Kidney capillary endothelial cell (primary cell): ENCODE measurements at places on chromosomes 2 and 18.

- DNase-seq: peak; percentile 27
Measured at GRCh38 chr2:43075811-43076585, 150.4 kb downstream of the ZFP36L2 start.

- DNase-seq: no peak
Measured at GRCh38 chr2:238739668-238740067, 108.2 kb upstream of the TWIST2 start.

DNA sequence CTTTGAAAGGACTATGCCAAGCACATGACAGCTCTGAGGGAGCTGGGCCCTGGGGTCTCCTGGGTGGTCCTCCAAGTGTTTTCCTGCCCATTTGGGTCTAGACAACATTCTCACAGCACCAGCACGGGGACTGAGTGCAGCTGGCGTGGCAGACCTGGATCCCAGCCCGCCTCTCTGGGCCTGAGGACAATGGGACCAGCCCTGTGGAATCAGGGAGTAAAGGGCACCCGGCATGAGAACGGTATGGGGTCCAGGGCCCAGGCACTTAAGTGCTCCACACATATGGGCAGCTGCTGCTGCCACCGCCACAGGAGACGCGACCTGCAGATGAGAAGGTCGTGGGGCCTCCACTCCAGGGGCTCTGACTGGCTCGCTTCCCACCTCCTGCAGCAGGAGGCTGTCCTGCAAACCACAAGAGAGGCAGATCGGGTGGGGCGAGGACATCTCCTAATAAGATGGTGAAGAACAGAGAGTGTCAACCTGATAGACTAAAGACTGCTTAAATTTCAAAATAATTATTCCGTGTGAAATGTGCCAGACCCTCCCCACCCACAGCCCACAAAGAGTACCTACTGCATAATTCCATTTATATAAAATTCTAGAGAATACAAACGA lies 46.3 kb downstream of the FAM178B start:
- no peak for DNase-seq

DNA sequence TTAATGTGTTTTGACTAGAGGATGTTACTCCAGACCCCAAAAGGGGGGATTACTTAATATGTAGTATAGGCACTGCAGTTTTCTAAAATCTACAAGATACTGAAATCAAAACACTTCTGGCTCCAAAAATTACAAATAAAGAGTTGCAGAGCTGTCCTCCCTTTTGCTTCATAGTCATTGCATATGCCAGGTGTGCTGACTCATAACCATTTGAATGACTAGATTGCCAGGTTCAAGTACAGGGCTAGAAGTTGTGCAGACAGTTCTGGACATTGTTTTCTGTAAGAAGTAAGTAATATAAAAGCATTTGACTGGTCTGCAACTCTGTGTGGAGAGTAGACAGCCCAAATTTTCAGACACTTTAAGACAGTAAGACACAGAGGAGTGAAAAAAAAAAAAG lies 6.7 kb downstream of the CWC22 start:
- no peak for DNase-seq

GRCh38 chr18:63346480-63347183 lies 20.4 kb downstream of the KDSR start:
- DNase-seq: no peak

GRCh38 chr2:19937004-19937403 lies 35.2 kb upstream of the TTC32 start:
- DNase-seq: no peak

DNA sequence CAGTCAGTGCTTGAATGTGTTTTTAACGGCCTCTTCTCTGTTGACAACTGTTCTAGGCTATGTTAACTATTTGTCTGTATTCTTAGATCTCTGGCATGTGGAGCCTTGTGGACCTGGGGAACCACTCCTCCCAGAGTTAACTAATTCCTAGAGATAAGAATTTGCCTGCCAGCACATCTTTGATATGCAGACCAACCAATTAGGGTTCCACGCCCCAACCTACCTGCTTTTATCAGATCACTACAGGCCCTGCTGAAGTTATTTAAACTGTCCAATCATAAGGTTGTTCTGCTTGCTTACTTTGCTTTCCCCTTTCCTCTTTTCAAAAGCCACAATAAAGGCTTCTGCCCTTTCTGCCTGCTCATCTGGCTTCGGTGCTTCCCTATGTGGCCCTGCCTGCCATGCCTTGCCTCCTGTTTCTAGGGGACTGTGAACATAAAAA lies 8.5 kb upstream of the CYBRD1 start:
- DNase-seq: no peak

DNA sequence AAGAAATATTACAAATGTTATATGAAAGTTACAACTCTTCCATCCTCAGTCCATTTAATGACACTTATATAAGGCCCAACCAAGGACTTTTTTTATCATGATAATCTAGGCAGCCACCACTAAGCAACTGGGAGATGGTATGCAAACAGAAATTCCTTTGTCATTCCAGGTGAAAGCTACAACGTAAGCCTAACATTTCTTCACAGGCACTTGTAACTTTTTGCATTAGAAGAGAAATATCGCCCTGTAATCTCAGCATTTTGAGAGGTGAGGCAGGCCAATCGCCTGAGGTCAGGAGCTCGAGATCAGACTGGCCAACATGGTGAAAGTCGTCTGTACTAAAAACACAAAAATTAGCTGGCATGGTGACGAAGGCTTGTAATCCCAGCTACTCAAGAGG lies 581.2 kb upstream of the SLC8A1 start:
- no peak for DNase-seq

- DNase-seq: no peak
Measured at GRCh38 chr2:70089220-70089982, 2.1 kb downstream of the PCBP1 start.

GRCh38 chr2:101524806-101525430 lies 50.0 kb upstream of the RFX8 start:
- no peak for DNase-seq

DNA sequence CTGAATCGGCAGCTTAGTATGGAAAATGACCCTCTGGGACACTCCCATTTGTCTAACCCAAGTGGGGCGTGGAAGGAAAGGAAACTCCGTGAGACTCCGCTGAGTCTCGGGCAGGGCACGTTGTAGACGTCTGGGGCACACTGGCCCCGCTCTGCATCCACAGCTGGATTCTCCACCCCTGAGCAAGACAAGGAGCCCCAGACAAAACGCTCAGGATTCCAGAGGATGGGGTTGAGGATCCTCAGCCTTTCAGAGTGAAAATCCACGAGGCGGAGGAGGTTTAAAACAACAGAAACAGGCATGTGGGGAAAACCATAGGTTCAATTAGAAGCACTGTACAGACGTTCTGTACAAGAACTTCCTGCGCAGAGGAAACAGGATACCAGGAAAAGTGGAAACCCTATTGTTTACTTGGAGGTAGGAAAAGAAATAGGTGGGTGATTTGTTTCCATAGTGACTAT lies 124.9 kb upstream of the ZNF236 start:
- DNase-seq: peak; percentile 79

DNA sequence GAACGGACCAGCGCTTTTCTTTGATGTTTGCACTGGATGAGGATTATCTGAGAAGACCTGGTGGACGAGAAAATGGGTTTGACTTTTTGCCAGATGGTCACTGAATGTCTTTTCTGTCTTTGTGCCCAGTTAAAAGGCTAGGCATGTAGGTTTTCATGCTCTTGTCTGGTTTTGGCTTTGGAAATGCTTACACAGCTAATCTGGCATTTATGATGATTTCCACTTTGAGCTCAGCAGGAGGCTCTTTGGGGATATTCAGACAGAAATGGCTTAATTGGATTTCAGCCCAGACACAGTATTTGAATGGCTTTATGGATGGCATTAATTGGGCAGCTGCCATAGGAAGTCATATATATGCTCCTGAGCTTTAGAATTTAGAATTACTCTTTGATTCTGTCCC lies 59.6 kb downstream of the NCK2 start:
- no peak for DNase-seq

GRCh38 chr2:231640641-231641111 lies 48.0 kb downstream of the TEX44 start:
- peak; percentile 69 for DNase-seq

DNA sequence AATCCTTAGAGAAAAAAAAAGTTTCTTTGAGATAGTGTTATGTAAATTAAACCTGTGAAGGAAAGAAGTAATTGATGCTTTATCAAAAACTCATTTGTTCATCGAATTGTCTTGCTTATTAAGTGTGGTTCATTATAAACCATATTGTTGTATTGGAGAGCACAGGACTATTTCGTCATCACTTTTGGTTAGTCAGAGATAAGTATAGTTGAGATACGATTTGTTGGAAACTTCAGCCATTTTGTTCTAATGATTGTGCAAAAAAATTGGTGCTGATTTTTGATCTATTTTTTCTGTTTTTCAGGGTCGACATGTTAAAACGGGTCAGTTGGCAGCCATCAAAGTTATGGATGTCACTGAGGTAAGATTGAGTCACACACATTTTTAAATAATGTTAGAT lies 92.9 kb downstream of the MAP4K4 start:
- DNase-seq: no peak

DNA sequence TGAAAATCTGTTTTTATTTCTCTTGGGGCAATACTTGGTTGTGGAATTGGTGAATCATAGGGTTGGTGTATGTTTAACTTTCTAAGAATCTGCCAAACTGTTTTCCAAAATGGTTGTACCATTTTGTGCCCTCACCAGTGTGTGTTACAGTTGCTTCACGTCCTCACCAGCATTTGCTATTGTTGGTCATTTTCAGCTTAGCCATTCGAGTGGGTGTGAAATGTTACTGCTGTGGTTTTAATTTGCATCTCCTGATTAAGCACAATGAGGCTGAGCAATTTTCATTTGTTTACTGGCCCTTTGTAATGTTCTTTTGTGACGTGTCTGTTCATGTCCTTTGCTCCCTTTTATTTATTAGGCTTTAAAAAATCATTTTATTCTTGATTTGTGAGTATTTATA lies 49.7 kb downstream of the FOSL2 start:
- no peak for DNase-seq

GRCh38 chr2:203185864-203186263 lies 53.0 kb upstream of the CYP20A1 start:
- no peak for DNase-seq

DNA sequence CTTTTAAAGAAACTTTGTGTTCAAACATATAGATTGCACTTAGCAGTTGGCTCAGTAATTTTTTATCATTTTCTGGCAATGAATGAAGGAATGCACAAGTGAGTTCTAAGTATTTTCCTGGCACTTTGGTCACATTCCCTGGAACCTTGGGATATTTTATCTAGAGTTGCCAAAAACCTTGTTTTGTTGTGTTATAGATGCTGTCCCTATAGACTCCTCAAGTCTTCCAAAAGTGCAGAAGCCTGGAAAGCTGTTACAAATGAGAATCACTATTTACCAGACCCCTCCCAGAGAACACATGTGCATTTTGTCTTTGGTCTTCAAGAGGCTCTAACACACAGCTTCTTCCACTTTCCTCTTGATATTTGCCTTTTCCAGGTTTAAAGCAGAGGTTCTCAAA lies 108.3 kb downstream of the RND3 start:
- no peak for DNase-seq

- peak; percentile 44 for DNase-seq
Measured at GRCh38 chr2:119826370-119826961, 66.7 kb downstream of the PTPN4 start.

GRCh38 chr18:2049986-2050385 lies 521.3 kb downstream of the METTL4 start:
- no peak for DNase-seq

- no peak for DNase-seq
Measured at GRCh38 chr2:51624995-51625394, 593.1 kb upstream of the NRXN1 start.

DNA sequence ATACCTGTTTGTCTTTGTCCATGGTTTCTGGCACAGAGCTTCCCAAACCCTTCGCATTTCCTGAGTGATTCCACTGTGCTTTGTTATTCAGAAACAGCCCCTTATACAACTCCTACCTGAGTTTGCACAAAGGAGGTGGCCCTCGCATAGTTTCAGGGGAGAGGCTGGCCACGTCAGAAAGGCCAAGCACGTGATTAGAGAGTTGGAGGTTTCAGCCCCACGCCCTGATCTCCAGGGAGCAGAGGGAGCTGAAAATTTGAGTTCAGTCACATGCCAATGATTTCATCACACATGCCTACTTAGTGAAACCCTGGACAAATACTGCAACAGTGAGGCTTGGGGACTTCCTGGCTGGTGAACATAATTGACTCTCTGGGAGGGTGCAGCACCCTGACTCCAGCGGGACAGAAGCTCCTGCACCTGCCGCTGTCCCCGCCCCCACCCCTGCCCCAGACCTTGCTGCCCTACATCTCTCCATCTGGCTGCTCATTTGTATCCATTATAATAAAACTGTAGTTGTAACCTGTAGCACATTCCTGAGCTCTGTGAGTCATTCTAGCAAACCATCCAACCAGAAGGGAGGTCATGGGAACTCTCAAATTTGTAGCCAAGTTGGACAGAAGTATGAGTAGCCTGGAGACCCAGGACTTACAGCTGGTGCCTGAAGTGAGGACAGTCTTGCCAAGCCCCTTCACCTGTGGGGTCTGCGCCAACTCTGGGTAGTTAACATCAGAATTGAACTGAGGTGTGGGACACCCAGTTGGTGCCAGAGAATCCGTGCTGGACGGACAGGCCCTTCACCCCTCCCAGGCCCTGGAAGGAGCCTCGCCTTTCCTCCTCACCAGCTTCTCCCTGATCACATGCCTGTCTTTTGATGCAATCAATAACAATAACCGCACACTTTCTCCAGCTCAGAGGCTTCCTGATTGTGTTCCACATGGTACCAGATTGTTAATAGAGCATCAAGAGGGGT lies 224.3 kb downstream of the ANAPC1 start:
- DNase-seq: no peak

- peak; percentile 30 for DNase-seq
Measured at GRCh38 chr2:181407171-181407570, 50.0 kb upstream of the ITGA4 start.

DNA sequence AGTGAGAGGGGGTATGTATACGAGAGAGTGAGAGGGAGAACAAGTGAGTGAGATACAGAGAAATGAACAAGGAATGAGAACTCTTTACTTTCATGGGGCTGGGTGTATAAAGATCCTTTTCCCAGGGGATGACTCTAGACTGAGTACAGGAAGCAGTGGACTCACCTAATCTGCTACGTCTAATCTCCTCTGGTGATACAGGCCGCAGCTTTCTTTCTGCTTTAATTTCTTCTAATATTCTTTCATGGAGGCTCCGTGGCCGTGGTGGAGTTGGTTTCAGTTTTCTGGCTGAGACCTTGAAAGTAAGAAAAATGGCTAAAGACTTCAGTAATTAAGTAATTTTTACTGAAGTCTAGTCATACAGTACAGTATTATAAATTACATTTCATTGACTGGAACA lies 85.2 kb downstream of the PRELID3A start:
- DNase-seq: no peak

DNA sequence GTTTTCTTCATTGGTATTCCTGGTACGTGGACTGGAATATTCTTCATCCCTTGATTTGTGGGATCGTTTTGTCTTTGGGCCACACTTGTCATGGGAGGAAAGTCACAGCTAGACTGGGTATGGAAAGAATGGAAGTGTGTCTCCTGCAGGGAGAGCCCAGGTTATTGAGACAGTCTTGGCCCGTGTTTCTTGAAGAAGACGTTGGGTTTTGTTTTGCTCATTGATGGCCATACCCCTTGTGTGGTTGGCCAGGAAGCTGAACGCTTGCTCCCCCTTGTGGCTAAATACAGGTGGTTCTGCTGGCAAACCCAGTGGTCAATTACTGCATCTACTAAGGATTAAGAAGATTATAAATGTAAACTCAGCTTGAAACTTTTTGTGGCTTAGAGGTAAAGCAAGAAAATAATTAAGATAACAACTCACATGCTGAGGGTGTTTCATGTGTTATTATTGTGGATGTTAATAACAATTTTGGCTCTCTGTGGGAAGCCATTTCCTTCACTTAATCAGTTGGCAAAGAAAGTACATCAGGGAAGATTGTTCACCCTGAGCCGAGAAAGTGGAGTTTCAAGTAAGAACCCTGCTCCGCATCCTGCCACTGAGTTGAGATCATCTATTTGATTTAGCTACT lies 91.8 kb downstream of the NEDD4L start:
- peak; percentile 77 for DNase-seq

- DNase-seq: no peak
Measured at GRCh38 chr18:79935925-79936324, 15.5 kb downstream of the SLC66A2 start.
